ENCODE measurements at places on chromosomes 7 and 10. TPM values are rescaled to one million over a fixed set of nuclear protein-coding genes. Genes with fewer than 3 reads are reported as not detected.

DNA sequence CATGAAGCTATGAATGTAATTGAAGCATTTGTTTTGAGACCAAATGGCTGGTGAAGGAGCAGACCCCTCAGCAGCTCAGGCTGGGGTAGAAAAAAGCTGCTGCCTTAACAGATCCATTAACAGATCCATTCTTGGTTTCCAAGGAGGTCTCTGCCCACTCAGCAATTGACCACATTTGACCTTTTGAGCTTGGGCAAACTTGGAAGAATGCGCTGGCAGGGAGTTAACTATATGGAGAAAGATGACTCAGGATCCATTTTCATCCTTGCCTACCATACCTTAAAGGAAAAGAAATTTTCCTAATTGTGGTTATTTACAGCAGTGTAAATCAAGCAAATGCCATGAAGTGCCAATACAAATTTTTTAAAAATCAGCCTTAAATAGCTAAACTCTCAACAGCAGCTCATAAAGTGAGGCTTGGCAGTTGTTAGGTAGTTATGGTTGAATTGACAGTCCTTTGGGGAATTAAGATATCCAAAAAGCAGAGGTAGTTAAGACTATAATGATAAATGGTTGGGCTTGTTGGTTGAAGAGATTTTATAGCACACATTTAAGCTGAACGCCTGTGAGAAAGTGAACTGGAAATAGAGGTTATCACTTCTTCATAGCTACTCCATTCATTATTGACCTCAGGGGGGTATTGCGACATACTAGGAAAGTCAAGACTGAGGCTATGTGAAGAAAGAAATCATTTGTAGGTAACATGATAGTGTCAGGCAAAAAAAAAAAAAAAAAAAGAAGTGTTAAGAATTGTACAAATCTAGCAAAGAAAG, 83.9 kb downstream of the MKX start:
- DNase-seq, result no peak

The SGMS1 gene
- polyA plus RNA-seq, result 42.9 TPM

GRCh38 chr10:82887488-82887887, 1012.5 kb downstream of the NRG3 start:
- DNase-seq, result no peak

- no peak for DNase-seq
Observed at GRCh38 chr10:28652703-28653102, 24.6 kb upstream of the BAMBI start.

- DNase-seq, result no peak
Observed at GRCh38 chr7:2922866-2923265, 78.8 kb upstream of the GNA12 start.

The WDR11 gene
- polyA plus RNA-seq, result 66.8 TPM

DNA sequence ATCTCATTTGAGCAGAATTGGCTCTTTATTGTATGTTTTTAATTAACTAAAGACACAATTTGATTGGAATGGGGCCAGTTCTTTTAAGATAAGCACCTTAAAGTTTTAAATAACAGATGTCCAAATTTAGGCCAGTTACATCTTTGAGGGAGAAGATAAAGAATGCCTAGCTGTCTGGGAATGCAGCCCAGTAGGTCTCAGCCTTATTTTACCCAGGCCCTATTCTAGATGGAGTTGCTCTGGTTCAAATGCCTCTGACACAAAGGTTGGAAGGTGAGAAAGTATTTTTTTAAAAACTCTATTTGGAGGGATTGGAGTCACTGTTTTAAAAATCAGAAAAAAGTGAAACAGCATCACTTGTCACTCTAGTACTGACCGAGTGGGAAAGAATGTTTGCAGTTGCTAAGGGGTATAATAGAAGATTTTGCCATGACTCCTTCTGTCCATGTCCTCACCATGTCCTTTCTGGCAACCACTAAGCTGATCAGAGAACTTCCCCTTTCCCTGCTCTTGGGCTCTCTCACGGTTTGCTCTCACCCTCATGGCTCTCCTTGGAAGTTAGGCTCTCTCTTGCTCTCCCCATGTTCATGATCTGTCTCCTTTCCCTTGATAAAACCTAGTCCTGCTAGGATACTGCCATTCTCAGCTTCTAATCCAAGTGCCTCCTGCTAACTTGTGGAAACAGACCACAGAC, 238.2 kb upstream of the AGK start:
- no peak for DNase-seq

DNA sequence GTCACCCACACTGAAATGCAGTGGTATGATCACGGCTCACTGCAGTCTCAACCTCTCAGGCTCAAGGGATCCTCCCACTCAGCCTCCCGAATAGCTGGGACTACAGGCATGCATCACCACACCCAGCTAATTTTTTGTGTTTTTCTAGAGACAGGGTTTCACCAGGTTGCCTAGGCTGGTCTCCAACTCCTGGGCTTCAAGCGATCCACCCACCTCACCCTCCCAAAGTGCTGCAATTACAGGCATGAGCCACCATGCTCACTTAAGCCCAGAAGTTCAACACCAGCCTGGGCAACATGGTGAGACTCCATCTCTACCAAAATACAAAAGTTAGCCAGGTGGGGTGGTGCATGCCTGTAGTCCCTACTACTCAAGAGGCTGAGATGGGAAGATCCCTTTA, 33.5 kb downstream of the GDI2 start:
- no peak for DNase-seq

GRCh38 chr10:119237722-119238436, 30.5 kb downstream of the GRK5 start:
- no peak for DNase-seq

- DNase-seq, result no peak
Observed at GRCh38 chr7:45924283-45924682, 3.2 kb upstream of the IGFBP3 start.

The HOXA4 gene
- polyA plus RNA-seq, result 23.4 TPM

GRCh38 chr7:135662123-135662372, 266 bp upstream of the STMP1 start:
- no peak for DNase-seq

- DNase-seq, result no peak
Observed at GRCh38 chr7:156941393-156942182, 7.9 kb upstream of the NOM1 start.

GRCh38 chr7:2821842-2822507, 22.1 kb downstream of the GNA12 start:
- no peak for DNase-seq

The ST8SIA6 gene
- 1.5 TPM for polyA plus RNA-seq

GRCh38 chr10:99115703-99116102, 119.9 kb downstream of the HPSE2 start:
- no peak for DNase-seq

The TMEM139 gene
- 46.2 TPM for polyA plus RNA-seq

- DNase-seq, result no peak
Observed at GRCh38 chr10:102743078-102743587, 615 bp upstream of the WBP1L start.

DNA sequence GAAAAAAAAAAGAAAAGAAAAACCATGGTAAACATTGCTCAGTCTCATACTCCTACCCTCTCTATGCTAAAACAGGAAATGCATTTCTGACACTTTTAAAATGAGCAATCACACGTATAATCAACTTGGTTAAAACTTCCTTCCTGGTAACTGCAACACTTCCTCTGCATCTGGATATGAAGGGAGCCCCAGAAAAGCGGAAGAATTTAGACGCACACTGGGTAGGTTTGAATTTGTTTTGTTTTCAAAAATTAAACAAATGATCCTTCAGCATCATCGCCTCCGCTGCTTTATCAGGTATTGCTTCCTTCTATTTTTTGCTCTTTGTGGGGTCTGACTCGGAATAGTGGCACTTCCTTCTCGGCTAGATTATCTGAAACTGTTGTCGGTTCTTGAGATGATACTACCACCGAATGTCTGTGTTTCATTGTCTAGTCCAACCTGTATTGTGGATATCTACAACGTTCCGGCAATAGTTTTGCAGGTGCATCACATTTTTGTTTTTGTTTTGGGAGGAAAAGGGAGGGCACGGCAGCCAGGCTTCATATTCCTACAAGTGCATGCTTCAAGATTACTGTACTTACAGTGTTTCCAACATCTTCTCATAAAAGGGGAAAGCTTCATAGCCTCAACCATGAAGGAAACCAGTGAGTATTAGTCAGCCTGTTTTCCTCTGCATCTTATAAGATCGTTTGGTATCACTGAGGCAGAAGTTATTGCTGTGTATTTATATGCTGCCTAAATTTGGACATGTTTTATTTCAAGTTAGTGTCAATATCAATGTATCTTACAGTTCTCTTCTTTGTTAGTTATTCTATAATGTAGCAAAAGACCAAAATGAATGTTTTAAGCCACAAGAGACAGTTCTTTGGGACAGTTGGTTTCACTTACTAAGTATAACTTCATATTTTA, at the start of gene PIK3CG:
Gene PIK3CG, plus strand, starts transcription at position 153 of the 912 bp plus-strand sequence. CDS start 2,280 bp downstream, outside the sequence.
- DNase-seq, result no peak

The SEPTIN7 gene
- 475 TPM for polyA plus RNA-seq

GRCh38 chr7:17131983-17132655, 166.3 kb upstream of the AHR start:
- DNase-seq, result no peak

GRCh38 chr10:48536916-48537890, 67.7 kb downstream of the ARHGAP22 start:
- no peak for DNase-seq

The MUC3A gene
- polyA plus RNA-seq, result 0.34 TPM

DNA sequence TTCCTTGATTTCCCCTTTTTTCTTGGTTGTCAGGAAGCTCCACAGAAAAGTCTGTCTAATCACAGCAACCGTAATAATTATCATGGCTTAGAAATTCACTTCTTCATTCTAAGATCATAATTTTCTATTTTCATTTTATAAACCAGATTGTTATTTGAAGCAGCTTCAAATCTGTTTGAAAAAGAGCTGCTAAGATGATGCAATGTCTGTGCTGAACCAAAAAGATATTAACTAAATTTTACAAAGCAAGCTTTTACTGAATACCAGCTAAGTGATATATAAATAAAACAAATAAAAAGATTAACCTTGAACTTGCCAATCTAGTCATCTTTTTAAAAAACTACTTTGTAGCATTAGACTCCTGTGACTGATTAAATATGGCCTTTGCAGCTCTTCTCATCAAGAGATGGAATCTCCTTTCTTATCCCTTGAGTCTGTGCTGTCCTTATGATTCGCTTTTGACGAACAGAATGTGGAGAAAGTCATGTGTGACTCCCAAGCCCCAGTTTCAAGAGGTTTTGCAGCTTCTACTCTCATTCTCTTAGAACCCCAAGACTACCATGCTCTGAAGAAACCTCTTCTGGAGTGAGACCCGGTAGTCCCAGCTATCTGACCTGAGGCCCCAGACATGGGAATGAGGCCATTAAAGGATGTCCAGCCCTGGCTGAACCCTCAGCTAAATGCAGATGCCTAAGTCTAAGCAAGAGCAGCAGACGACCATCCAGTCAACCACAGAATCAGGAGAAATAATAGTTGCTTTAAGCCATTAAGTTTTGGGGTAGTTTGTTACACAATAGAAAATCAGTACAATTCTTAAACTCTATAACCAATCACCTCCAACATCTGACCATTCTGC, 14.4 kb downstream of the NAMPT start:
- DNase-seq, result no peak

DNA sequence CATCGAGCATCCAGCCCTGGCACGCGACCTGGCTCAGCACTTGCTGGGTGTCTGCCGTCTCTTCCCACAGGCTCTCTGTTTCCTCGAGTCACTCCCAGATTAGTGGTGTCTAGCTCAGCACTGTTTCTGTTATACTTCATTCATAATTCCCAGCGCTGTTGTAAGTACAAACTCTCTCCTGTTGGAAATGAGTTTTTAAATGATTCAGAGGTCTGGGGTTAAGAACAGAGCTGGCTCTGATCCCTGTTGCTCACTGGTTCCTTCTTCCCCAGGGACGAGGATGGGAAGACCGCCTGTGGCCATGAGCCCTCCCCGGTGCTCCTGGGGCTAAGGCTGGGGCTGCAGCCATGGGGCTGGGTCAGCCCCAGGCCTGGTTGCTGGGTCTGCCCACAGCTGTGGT, 17.3 kb upstream of the C10orf95 start:
- no peak for DNase-seq

The HMX3 gene
- 0.21 TPM for polyA plus RNA-seq

DNA sequence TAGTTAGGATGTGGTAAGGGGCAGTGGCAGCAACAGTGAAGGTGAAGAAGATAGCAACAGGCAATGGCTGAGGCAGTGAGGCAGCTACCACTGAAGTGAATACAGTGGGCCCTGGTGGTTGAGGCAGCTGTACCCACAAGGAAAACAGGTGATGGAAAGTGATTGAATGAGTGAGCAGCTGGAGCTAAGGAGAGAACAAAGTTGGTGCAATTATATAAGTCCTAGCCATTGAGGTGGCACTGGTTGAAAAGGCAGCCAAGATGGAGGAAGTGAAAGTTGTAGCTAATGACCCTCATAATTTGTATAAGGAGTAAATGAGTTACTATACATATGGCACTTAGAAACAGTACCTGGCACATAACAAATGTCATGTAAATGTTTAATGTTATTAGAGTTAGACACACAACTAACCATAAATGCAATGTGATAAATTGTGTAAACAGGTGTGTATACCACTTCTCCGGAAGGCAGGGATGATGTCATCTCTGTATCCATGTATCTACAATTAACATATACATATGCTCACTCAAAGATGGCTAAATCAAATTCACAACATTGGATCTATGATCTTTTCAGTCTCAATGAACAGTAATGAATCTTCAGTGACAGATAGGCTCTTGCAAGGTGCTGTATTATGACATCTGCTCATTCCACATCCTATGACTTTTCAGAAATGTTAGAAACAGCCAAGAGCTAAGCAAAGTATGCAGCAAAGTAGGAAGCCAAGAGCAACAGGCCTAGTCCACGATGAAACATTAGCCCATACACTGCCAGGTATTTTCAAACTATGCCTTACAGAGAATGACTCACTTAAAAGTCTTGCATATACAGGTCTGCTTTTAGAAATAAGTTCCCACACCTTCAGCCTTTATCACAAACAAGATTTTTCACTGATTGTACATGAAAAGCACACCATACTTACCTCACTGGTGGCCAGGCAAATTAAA, 10.7 kb downstream of the XPNPEP1 start:
- no peak for DNase-seq

DNA sequence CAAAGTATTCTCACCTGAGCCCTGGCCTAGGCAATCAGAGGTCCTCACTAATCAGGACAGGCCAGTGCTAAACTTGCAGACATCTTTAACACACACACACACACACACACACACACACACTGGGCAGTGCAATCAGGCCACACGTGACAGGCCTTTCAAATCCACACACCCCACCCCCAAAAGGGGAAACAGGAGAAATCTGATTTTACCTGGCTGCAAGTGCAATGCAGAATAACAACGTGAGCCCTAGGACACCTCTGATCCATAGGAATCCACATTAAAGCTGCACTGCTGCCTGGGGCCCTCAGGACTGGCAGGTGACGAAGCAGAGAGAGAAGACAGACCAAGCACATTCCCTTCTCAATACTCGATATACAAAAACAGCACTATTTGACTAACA, 218.9 kb downstream of the FAM107B start:
- no peak for DNase-seq

The SPACDR gene
- 3.0 TPM for polyA plus RNA-seq

The ZPBP gene
- 0.60 TPM for polyA plus RNA-seq

GRCh38 chr7:115146148-115146547, 224.3 kb downstream of the MDFIC start:
- DNase-seq, result peak; percentile 23

GRCh38 chr7:133782470-133782869, 344.7 kb upstream of the LRGUK start:
- DNase-seq, result no peak

The LIPJ gene
- polyA plus RNA-seq, result 0.10 TPM

The CPA4 gene
- polyA plus RNA-seq, result 0.37 TPM

- no peak for DNase-seq
Observed at GRCh38 chr10:83919187-83919586, 220.1 kb upstream of the GHITM start.

- no peak for DNase-seq
Observed at GRCh38 chr10:21993360-21994001, 10.0 kb downstream of the DNAJC1 start.

The FGFR2 gene
- 106 TPM for polyA plus RNA-seq

The JCAD gene
- 68.2 TPM for polyA plus RNA-seq

The RARRES2 gene
- 59.5 TPM for polyA plus RNA-seq
